ENCODE measurements at places on chromosomes 1 and 21.
A peak's percentile ranks its signal among the peaks of the same experiment; 100 is the strongest.

DNA sequence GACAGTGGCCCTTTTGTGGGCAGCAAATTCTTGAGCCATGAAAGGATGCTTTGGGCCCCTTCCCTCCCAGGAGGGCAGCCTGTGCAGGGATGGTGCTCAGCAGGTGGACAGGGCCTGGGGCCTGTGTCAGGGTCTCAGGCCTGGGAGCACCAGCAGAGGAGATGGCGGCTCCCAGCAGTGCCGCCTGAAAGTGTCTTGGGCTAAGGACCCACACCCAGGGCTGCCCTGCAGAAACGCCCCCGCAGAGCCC, 23.9 kb downstream of the FTCD start:
- DNase-seq: no peak

DNA sequence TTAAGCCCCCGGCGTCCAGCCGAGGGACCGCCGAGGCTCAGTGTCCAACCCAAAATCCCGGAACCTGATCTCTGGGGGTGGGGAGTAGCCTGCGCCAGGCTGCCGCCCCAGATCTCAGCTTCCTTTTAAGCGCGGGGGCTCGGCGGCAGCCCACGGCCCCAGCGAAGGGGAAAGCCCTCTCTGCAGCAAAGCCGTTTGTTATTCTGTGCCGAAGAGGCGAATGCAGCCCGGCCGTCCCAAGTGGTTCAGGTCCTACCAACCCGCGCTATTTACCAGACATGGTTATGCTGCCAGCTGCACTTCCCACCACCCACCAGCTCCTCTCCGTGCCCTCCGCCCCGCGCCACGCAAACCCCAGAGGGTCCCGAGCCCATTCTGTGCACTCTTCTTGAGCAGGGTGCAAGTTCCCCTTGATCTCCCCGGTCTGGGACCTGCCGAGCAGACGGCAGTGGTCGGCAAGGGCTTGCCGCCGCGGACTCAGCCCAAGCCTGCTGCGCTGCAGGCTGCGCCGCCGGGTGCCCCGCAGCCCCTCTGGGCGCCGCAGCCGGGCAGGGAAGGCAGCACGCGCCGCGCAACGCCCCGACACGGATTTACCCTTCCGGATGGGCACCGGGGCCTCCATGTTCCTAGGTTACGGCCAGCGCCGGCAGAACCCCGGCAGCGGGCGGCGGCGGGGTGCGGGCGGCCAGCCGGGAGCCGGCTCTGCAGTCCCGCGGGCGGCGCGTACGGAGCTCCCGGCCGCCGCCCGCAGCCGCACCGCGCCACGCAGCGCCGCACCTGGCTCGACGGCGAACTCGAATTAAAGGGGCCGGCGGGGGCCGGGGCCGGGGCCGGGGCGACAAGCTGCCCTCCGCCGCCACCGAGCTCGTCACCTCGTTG, 738 bp upstream of the KCNA2 start:
- DNase-seq: peak; percentile 56

GRCh38 chr1:156853761-156854160, 5.2 kb downstream of the INSRR start:
- no peak for DNase-seq

DNA sequence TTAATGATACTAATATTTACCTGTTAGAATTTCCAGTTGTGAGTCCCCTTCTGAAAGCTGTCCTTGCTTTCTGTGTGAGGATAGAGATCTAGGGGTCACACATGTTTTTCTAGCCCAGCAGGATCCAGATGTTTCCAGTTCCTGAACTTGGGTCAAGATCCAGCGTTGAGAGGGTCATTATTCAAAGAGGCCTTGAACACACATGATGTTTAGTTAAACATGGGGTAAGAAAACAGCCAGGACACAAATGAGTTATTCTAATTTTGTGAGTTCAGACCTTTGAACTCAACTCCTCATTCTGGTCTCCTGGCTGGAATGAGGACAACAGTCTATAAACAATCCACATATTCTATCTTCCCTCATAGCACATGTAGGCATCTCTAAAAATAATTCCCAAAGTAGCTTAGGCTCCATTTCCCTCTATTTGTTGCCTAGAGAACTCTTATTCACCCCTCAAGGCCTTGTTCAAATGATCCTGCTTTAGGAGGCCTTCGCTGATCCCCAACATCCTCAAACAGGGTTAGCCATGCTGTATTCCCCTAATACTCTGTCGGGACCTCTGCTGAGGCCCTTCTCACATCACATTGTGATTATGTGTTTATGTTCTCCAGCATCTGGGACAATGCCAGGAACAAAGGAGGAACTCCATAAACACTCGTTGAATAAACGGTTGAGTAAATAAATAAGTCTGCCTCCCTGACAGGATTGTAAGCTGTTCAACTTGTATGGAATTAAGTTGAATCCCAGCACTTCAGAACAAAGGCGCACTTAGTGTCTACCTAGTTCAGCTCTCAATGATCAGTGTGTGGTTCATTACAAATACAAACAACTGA, 15.0 kb upstream of the KCNN3 start:
- no peak for DNase-seq

DNA sequence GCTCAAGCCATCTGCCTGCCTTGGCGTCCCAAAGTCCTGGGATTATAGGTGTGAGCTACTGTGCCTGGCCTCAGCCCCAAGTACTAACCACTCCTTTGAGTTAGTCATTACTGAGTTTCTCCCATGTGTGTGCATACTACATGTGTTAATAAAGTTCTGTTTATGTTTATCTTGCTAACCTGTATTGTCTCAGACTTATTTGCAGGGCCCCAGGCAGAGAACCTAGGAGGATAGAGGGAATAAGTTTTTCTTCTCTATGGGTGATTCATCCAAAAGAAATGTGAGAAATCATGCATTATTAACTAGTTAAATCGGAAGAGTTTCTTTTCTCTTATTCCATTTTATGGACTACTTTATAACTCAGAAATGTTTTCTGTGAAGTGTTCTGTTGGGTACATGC, 203.9 kb upstream of the CACYBP start:
- no peak for DNase-seq

GRCh38 chr1:34263406-34263805, 86.7 kb downstream of the C1orf94 start:
- DNase-seq: no peak

DNA sequence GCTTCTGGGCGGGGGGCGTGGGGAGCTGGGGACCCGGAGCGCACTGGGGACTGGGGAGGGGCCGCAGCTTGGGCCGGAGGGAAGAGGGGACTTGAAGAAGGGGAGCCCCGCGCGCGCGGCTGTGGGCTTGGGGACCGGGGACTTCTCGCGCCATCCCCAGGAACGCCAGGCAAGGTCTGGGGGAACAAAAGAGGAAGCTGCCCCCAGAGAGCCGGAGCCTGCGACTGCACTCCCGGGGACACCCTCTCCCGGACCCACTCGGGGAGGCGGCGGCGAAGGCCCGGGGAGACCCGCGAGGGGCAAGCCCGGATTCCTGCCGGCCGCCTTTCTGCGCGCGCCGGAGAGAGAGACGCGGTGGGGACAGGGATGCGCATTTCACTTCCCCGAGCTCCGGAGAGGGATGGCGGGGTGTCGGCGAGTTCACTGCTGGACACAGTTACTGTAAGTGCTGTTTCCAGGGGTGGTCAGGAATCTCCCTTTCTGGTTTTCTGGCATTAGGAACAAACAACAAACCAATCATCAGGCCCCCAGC, 732 bp downstream of the ABCG1 start:
- peak; percentile 73 for DNase-seq

DNA sequence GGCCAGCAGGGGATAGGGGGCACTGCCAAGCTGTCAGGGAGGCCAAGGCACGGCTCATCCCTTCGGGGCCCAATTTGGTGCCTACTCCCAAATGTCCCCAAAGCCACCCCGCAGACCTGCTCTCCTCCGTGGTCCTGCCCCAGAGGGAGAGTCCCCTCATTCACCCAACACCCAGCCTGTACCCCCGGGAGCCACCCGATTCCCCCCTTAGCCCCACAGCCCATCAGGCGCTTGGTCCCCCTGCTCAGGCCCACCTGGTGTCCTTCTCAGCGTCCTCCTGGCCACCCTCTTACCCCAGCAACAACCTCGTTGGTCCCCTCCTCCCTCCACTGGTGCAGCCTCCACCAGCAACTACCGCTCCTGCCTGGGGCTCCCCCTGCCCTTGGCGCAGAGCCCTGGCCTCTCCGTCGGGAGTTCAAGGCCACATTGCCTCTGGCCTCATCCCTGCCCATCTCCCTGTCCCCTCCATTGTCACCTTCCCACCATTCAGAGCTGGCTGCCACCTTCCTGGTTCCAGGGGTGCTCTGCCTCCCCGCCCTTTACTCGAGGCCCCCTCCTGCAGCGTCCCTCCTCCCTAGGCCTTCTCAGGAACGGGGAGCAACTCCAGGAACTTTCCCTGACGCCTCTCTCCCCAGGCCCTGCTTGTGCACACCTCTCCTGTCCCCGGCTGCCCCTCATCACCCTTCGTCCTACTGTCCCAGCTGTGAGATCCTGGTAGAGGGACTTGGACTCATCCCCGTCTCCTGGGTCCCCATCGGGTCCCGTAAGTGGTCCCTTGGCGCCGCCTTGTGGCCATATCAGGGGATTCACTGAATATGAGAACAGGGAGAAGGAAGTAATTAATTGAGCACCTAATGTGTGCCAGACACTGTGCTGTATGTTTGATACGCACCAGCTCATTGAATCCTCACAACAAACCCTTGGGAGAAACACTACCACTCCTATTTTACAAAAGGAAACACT, 73.9 kb downstream of the RAP1GAP start:
- peak; percentile 66 for DNase-seq

DNA sequence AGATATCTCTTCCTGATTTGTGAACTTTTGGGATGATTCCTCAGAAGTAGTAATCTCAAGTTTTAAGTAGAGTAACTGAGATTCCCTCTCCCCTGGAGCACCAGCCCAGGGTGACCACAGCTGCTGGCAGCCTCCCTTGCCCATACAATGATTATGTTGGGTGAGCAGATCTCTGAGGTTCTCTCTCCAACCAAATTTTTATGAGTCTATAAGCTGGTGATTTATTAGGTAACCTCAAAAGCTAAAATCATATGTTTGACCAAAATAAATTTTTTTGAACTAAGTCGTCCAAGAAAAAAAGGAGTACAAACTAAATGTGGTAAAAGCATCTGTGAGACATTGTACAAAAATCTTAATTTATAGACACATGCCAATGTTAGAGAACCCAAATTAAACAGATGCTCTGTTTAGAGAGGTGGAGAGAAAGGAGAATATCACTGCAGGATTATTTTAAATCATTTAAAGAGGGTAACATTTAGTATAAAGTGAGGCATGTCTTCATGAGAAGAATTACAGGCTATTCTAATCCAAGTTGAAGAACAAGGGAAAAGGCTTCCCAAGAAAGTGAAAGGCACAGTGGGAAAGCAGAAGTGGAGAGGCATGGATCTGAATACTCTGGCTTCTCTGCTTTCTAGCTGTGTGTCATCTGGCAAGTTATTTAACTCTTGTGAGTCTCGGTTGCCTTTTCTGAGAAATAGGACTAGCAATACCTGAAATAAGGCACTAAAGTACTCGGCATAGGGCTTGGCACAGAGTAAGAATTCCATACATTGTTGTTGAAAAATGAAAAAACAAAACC, 2.5 kb downstream of the AKNAD1 start:
- no peak for DNase-seq

DNA sequence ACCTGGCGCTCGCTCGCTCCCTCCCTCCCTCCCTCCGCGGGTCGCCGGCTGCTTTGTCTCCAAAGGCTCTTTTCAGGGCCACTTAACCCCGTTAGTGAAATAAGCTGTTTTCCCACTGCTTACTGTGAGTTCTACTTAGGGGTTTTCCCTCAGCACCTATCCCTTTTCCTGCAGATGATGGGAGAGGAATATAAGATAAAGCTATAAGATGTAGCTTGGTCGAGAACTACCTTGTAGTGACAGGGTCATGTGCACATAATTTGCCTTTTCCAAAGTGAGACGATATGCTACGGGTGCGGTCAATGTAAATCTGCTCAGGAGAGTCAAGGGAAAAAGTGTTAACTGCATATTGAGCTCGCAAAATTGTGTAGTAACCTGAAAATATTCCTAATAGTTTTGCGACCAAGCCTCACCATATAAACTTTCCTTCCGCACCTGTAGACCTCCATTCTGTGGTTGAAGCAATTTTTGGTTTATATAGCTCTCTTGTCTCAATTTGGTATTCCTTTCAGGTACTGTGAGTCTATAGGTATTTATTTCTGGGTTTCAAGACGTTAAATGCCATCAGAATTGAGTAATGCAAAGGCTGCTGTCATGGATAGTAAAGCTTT, 55.8 kb upstream of the BOLA1 start:
- DNase-seq: no peak

DNA sequence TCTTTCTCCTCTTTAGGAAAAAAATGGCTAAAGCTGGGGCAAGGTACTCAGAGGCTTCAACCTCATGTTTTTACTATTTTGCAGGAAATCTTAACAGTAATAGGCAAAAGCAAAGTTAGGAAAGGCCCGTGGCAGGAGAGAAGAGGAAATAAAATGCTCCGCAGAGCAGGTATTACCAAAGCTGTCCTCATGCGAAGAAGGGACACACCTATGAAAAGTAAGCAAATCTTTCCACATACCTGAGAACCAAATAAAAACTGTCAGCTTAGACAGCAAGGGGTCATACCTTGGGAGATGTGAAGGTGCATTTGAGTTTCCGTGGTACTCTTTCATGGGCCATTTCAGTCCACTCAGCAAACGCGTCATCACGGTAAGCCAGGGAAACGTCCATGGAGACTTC, 73.5 kb downstream of the WLS start:
- no peak for DNase-seq

GRCh38 chr1:80305466-80305865, 1298.9 kb upstream of the ADGRL4 start:
- DNase-seq: no peak

DNA sequence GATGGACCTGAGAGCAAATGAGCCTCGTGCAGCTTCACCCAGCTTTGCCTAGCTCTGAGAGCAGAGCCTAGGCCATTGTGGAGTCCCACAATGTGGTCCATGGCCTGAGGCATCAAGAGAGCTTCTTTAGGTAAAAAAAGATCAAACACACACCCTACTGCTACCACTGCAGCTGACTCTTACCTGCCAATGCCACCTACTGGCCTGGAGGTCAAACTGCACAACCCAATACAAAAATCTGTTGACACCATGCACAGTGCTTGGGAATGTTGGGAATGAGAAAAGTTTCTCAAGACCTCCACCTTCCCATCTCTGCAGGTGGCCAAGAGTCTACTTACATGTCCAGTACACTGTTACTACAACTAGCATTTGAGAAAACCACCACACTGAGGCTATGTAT, 60.6 kb downstream of the UCHL5 start:
- peak; percentile 39 for DNase-seq

- peak; percentile 24 for DNase-seq
These were observed 35.4 kb downstream of the PTPRU start for GRCh38 chr1:29271724-29272123.

GRCh38 chr1:85464497-85465098, 361 bp downstream of the DDAH1 start:
- DNase-seq: peak; percentile 76
